ENCODE measurements at places on chromosomes 16 and 17.

- peak; percentile 65 for DNase-seq
Observed at GRCh38 chr17:49494986-49495841, at the start of gene NGFR. NGFR (plus strand) TSS chr17:49495293; CDS start chr17:49495418, 125 bp downstream.

GRCh38 chr16:88507231-88507743 is 54.2 kb downstream of the ZFPM1 start:
- no peak for DNase-seq

GRCh38 chr16:26196310-26196709 is 504.6 kb downstream of the HS3ST4 start:
- DNase-seq = no peak

GRCh38 chr17:70314096-70314495 is 144.8 kb downstream of the KCNJ2 start:
- no peak for DNase-seq

DNA sequence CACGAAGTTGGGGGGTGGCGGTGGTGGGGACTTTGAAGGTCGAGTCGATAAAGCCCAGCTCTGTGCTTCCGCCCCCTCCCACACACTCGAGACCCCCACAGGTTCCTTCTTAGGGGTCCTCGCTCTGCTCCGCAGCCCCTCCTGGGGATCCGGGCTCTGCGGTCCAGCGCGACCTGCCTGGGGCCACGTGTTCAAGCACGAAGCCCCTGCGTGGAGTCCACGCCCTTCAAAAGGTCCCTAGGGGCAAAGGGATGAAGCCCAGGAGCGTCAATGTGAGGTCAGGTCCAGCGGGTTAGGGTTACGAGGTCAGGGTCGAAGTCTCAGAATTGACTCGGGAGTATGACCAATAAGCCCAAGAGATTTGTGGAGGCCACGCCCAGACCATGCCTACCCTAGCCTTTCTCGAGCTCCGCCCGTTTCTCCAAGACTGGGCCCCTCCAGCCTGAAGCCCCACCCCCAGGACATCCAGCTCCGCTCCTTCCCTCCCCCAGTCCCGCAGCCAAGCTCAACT is 786 bp upstream of the CACNA1G start:
- peak; percentile 77 for DNase-seq

DNA sequence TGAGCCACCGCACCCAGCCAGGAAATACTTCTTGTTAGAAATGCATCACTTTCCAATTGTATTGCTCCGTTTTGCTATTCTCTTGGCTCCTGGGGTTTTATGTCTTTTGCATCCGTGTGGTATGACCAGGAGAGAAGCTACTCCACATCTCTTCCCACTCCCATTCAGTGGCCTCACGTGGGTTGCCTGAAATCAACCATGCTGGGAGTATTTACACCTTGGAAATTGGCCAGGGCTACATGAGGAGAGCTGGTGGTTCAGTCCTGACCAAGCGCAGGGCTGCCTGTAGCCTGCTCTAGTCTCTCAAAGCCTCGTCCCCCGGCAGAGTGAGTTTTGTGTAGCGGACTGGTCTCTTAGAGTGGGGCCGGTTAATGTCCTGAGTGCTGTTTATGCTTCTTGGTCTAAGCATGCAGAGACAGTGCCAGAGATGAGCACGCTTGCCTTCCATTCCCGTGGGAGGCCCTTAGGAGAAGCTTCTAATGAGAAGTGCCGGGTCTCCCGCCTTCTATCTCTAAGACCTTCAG is 3.8 kb downstream of the WFDC1 start:
- no peak for DNase-seq

- DNase-seq = peak; percentile 92
Observed at GRCh38 chr17:28552176-28552999, at the start of gene UNC119. UNC119 (minus strand) TSS chr17:28552624; CDS start chr17:28552557, 67 bp downstream.

- peak; percentile 32 for DNase-seq
Observed at GRCh38 chr17:79874329-79874981, 35.2 kb upstream of the CBX4 start.

GRCh38 chr17:31696184-31696602 is 162.9 kb downstream of the COPRS start:
- DNase-seq = peak; percentile 98

GRCh38 chr17:7774055-7774521 is 56.5 kb downstream of the DNAH2 start:
- peak; percentile 28 for DNase-seq

DNA sequence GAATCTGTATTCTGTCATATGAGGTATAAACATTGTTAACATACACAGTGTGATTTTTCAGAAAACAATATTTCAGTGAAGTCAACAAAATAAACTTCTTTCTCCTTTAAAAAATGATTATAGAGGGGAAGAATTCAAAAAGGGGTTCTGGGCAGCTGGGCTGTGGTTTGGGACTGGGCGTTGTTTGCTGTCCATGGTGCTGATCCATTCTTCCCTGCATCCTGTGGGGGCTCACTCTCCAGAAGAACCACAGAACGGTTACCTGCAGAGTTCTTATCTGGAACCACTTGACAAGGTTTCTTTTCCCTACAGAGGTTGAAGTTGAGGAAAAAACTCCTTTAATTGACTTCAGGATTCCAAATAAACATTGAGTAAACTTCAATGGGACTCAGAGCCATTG is 1091.0 kb downstream of the CDH8 start:
- peak; percentile 3 for DNase-seq

GRCh38 chr17:74116087-74116717 is 87.3 kb upstream of the RPL38 start:
- no peak for DNase-seq

GRCh38 chr16:84806890-84807258 is 12.9 kb upstream of the CRISPLD2 start:
- no peak for DNase-seq

DNA sequence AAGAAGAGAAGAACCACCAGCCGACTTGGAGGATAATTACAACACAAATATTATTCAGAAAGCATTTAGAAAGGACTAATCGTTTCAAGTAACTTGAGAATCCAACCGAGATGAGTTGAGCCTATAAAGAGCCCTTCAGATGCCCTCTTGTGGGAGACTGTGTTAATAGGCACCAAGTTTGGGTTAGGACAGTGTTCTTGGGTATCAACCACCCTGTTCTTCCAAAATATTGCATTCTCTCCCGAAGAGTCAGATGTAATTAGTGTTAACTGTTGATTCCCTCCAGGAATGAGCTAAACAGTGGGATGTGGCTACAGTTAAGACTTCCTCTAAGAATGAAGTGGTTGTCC is 87.8 kb upstream of the NOL11 start:
- peak; percentile 87 for DNase-seq

DNA sequence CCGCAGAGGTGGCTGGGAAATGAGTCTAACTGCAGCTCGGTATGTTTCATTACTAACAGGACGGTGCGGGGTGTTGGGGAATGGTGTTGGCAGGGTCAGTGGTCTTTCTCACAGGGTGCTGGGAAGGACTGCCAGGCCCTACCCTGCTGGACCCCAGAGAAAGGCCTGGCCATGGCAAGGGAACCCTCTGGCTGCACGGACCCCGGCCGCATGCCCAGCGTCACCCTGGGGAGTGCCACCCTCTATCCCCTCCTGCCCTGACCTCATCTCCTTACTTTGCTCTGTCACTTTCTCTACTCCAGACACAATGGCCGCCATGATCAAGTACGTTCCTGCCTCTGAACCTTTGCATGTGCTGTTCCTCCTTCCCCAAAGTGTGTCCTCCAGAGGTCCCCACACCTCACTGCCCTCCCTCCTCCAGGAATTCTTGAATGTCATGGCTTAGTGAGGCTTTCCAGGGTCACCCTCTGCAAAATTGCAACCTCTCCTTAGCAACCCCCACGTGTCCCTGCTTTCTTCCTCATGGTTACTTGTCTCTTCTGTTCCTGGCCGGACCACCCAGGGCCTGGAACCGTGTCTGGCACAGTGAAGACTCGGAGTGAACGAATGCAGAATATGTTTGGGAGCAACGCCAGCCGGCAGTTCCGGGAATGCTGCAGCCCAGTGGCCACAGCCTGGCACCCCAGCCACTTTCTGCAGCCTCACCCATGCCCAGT is 15.2 kb downstream of the ADAD2 start:
- no peak for DNase-seq

GRCh38 chr17:21245639-21246084 is 7.5 kb downstream of the NATD1 start:
- DNase-seq = no peak

DNA sequence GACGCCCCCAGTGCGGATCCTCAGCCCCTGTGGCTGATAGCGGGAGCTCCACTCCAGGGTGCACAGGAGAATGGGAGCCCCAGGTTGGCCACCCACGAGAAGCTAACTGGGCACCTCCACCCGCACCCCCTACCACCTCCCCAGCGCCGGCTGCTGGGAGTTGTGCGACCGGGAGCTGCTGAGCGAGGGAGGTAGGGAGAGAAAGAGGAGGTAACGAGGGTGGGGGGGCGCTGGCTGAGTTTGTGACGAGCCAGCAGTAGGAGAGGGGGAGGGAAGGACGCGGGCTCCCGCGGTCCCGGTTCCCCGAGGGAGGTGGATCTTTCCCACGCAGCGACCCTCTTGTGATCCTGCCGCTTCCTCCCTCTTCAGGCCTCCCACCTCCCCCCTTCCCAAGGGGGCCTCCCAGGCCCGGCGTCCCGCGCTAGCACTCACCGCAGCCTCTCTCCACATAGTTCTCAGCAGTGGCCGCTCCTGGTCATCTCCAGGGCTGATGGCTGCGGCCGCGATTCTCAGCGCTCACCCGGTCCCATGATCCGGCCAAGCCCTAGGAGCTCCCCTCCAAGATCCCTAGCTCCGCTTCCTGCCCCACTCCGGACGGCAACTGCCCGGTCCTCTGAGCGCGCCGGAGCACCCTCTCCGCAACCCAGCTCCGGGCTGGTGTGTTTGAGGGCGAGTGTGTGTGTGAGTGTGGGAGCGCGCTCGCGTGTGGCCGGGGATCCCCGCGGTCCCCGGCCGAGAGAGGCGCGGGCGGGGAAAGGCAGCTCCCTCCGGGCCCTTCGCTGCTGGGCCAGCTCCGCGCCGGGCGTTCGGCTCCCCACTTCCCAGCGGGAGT is at the start of gene GRIN2A:
TSS of gene GRIN2A (minus strand) at position 207 of the 832 bp plus-strand sequence. CDS start 2,017 bp downstream, outside the sequence.
- peak; percentile 20 for DNase-seq

DNA sequence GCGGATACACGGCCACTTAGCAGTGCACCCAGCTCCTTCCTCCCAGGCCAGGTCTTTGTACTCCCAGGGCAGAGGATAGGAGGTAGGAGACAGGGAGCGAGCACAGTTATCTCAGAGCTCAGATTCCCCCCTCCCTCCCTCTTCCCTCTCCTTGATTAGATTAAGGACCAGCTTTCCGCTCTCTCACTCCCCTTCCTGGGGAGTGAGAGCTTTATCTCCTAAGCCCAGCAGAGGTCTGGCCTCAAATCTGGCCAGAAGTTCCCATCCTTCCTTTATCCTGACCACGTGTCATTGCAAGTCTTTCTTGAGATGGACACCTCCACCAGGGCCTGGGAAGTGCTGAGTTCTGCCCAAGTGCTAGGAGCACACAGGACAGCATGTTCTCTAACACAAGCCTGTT is 5.1 kb downstream of the ARL4D start:
- no peak for DNase-seq

GRCh38 chr17:7466639-7467341 is 12.6 kb downstream of the ZBTB4 start:
- DNase-seq = no peak

GRCh38 chr17:42814633-42815399 is 9.3 kb downstream of the BECN1 start:
- DNase-seq = no peak

DNA sequence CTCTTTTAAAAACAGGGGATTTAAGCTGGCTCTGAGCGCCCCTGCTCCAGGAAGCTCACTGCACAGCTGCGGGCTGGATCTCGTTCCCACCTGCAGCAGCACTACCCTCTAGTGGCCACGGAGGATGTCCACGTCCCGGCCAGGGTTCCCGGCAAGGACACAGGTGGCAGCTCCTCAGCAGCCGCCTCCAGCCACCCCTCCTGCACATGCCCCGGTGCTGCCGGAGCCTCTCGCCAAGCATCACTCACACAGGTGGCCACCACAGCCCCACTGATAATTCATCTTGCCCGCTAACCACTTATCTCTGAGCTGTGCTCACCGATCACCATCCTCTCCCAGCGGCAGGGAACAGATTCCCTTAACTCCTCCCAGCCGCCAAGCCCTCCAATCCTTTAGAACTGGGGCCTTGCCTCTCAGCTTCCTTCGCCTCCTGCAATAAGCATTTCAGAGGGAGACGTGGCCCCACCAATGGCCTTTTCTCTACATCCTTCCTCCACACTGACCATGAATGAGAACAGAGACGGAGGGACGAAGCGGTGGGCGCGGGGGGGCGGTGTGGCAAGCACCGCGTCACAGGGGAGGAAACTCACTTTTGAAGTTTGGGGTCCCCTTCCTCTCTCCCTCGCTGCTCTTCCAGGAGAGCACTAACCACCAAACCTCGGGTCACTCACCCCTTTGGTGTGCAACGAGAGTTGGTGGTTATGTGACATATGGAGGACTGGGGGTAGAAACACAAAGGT is 222.1 kb downstream of the RBFOX3 start:
- DNase-seq = peak; percentile 62

DNA sequence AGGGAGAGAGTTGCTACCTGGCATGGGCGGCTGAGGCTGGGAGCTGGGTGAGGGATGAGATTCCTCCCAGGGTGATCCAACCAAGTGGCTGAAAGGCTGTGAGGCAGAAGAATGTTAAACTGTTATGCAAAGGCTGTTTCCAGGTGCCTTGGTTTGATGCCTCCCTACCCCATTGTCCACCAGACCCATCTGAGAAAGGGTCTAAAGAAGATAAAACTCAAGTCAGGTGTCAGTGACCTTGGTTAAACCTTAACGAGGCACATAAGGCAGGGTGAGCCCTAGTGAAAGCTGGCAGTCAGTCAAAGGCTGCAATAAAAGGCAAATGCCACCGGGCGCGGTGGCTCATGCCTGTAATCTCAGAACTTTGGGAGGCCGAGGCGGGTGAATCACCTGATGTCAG is 23.8 kb downstream of the LDHD start:
- DNase-seq = no peak

- DNase-seq = peak; percentile 98
Observed at GRCh38 chr16:2267913-2268666, at the start of gene RNPS1. RNPS1 (minus strand) TSS chr16:2268126; CDS start chr16:2264643, 3,483 bp downstream.

- DNase-seq = no peak
Observed at GRCh38 chr16:64225036-64225435, 896.8 kb downstream of the CDH11 start.

GRCh38 chr17:64252831-64253230 is 10.2 kb downstream of the TEX2 start:
- DNase-seq = peak; percentile 36

DNA sequence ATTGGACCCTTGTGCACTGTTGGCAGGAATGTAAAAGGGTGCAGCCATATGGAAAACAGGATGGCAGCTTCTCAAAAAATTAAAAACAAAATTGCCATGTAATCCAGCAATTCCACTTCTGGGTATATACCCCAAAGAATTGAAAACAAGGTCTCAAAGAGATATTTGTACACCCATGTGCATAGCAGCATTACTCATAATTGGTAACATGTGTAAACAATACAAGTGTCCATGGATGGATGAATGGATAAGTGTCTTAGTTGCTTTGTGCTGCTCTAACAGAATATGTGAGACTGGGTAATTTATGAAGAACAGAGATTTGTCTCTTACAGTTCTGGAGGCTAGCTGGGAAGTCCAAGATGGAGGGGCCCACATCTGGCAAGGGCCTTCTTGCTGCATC is 3.8 kb upstream of the RUNDC3A start:
- DNase-seq = no peak

Data from adipocyte (in vitro differentiated cells).